ENCODE measurements at places on chromosomes 13 and 19.

DNA sequence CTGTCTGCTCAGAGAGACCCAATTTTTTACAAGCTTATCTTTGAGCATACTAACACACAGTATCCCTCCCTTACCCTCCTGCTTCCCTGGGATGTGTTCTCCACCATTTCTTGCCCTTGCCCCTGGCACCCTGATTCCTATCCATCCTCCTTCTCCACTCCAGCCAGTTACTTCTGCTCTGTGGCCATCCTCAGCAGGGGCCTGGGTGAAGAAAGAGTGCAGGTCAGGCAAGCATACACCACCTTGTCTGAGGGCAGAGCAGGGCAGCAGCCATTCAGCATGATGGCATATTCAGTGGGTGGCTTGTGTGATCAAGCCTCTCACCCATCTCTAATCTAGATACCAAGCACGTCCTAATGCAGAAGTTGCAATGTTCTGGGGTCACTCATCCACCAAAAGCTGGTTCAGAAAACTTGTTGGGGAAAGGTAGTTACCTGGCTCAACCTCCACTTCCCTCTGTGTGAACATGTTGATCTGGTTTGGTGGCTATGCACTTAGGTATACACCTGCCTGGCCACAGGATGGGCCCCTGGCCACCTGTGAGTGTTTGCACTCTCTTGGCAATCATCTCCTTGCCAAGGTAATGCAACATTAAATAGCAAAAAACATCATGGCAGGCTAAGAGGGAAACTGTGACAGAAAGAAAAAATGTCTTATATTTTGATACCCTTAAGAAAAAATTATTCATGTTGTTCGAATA lies 900.3 kb upstream of the MIR17HG start:
- no peak for DNase-seq

- no peak for DNase-seq
Measured at GRCh38 chr19:7301525-7301924, 7.3 kb upstream of the INSR start.

GRCh38 chr13:23778879-23779278 lies 110.3 kb downstream of the MIPEP start:
- DNase-seq, result peak; percentile 32

- no peak for DNase-seq
Measured at GRCh38 chr13:39530916-39531315, 72.1 kb downstream of the LHFPL6 start.

GRCh38 chr19:10690341-10690781 lies 10.9 kb upstream of the QTRT1 start:
- no peak for DNase-seq

DNA sequence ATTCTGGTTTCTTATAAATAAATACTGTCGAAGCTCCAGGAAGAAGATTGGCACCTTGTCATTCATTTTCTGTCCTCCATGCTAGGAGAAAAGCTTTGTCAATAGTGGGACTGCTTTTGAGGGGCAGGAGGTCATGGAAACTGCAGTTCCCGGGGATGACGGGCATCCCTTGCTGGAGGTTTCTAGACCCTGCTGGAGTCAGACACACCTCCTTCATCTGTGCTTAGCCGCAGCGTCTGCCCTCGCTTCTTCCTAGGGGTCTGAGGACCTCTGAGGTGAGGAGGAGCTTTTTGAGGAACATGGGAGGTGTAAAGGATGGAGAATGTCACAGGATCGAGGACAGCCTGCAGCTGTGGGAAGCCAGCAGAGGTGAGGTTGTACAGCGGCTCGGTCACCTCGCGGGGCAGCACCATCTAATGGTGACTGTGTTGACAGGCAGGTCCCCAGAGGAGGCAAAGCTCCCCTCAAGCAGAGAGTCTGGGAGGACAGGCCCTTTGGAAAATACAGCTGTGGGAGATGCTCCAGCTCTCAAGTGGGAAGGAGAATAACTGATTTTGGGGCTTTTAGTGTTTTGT lies 172.7 kb upstream of the RNF113B start:
- no peak for DNase-seq

- DNase-seq, result no peak
Measured at GRCh38 chr13:97889803-97890202, 63.7 kb upstream of the IPO5 start.

DNA sequence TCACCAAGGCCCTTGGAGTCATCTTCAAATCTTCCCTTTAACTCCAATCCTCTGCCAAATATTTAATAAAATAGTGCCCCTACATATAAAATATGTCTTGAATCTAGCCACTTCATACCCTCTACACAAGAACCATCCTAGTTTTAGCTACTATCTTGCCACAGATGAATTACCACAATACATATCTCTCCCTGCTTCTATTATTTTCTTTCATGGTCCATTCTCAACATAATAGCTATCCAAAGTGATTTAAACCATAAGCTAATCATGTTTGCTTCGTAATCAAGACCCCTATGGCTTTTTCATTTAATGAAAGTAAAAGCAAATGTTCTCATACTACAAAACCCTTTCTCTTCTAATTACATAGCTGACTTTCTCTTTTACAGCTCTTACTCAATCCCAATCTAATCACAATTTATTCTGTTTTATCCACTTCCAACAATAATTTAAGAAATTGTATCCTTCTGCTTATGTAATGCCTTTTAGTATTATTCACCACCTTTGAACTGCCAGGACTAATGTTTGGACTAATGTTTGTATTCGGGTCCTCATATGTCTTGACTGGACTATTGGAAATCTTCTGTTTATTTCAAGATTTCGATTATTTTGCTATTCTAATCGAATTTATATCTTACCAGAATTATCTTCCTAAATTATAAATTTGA lies 412.0 kb downstream of the SLITRK1 start:
- DNase-seq, result no peak

- DNase-seq, result no peak
Measured at GRCh38 chr19:10998045-10998533, 37.3 kb downstream of the SMARCA4 start.

GRCh38 chr19:13033819-13034611 lies 38.7 kb downstream of the NFIX start:
- peak; percentile 79 for DNase-seq

DNA sequence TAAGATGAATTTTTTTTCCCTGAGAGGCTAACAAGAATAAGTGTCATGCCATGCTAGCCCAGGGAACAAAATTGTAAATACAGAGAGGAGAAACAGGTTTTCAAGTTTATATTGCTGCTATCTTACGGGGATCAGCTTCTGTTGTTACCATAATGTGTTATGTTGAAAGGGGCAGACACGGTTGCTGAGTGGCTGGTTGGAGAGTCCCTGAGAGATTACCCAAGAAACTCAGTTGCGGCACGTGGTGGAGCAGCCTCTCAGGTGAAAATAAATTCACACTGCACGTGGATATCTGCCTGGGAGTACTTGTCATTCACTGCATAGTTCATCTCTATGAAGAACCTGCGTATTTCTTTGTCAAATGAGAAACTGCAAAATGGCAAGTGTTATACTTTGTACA lies 293.6 kb downstream of the TDRD3 start:
- no peak for DNase-seq

GRCh38 chr13:108006619-108007018 lies 208.7 kb downstream of the LIG4 start:
- DNase-seq, result no peak

DNA sequence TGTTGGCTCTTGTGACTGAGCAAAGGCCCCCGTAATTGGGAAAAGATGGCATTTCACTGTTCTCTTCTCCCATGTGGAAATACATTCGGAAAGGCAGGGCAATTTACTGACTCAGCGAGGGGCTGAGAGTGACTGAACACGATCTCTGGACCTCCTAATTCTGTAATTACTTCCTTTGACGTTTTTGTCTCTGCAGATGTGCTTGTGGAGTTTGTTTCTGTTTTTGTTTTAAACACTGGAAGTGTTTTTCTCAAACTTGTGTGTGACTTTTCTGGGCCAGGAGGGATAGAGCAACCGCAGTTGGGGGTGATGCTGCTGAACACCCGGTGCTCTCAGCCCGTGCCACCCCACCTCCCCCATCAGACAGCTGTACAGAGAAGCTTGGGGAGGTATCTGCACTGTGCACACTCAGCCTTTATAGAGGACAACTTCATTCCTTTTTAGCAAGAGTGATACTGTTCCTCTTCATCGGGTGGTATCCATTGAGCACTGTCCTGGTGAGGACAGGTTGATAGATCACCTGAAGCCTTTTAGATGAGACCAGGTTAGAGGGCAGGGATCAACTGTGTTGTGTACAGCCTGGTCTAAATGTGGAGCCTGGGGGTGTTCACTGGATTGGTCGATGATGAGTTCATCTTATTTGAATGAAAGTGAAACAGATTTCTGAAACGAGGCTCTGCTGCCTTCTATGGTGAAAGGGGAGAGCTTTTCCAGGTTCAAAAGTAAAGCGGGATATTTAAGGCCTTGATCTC lies 117.4 kb downstream of the ESD start:
- DNase-seq, result peak; percentile 83

GRCh38 chr13:83881917-83882605 lies at the start of gene SLITRK1:
Gene SLITRK1 (minus strand): TSS chr13:83882474. CDS start chr13:83881507, 967 bp downstream.
- DNase-seq, result peak; percentile 39

GRCh38 chr19:3225169-3225485 lies 666 bp downstream of the CELF5 start:
- DNase-seq, result no peak

GRCh38 chr13:109649713-109650112 lies 136.7 kb downstream of the IRS2 start:
- no peak for DNase-seq

GRCh38 chr13:36981156-36981743 lies 17.9 kb downstream of the ALG5 start:
- DNase-seq, result peak; percentile 59

GRCh38 chr19:35921012-35921411 lies 12.9 kb upstream of the TYROBP start:
- DNase-seq, result no peak

GRCh38 chr13:81762449-81762848 lies 1421.5 kb upstream of the SPRY2 start:
- no peak for DNase-seq

GRCh38 chr13:21675095-21675991 lies 4.5 kb downstream of the FGF9 start:
- peak; percentile 64 for DNase-seq

GRCh38 chr13:104021806-104022397 lies 955.7 kb upstream of the SLC10A2 start:
- no peak for DNase-seq

GRCh38 chr13:102870677-102871415 lies 25.0 kb downstream of the ERCC5 start:
- DNase-seq, result peak; percentile 83

DNA sequence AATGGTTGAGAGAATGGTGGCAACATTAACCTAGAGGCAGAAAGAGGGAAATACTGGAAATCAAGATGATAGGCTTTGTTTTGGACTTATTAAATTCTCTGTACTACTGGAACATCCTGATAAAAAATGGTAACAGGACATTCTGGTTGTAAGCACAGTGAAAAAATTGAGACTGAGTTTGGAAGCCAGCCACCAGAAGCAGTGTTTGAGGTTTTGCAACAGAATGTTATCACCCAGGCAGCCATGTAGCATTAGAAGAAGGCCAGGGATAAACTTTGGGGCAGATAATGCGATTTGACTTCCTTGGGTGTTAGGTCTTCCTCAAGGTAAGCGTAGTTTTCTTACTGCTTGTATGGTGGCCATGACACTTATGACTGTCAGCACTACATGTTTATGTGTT lies 307.4 kb downstream of the ATP8A2 start:
- DNase-seq, result no peak

DNA sequence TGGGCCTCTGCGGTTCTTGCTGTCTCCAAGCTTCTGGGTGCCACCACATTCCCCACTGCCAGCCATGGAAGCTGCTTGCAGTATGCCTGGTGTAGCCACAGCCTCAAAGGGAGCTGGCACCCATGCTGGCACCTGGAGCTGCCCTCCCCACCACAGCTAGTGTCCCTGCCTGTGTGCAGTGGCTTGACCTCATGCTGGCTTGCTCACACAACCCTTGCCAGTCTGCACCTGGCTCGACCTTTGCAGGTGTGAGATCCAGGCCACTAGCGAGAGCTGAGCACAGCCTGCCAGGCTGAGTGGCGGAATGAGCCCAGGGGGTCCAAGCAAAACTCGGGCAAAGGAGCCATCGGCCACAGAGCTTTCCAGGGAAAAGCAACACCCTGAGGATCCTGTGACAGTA lies 236.7 kb upstream of the CSNK1A1L start:
- DNase-seq, result no peak

DNA sequence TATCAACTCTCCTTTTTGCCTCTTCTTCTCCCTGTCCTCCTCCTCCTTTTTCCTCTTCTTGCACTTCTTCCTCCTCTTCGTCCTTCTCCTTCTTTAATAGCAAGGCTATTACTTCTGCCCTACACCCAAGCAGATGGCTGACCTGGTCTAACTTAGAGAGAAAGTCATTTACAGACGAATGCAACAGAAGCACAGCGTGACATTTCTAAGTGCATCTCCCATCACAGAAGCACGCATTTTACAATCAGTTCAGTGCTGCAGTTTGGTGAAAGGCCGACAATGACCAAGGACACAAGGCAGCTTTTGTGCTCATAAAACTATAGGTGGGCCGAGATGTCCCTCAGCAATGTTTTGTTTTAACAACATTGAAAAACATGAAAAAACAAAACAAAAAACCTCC lies 231.5 kb downstream of the FGF14 start:
- DNase-seq, result no peak

- DNase-seq, result no peak
Measured at GRCh38 chr13:27510082-27510481, 59.7 kb upstream of the MTIF3 start.

GRCh38 chr13:92260363-92260762 lies 861.9 kb downstream of the GPC5 start:
- no peak for DNase-seq

DNA sequence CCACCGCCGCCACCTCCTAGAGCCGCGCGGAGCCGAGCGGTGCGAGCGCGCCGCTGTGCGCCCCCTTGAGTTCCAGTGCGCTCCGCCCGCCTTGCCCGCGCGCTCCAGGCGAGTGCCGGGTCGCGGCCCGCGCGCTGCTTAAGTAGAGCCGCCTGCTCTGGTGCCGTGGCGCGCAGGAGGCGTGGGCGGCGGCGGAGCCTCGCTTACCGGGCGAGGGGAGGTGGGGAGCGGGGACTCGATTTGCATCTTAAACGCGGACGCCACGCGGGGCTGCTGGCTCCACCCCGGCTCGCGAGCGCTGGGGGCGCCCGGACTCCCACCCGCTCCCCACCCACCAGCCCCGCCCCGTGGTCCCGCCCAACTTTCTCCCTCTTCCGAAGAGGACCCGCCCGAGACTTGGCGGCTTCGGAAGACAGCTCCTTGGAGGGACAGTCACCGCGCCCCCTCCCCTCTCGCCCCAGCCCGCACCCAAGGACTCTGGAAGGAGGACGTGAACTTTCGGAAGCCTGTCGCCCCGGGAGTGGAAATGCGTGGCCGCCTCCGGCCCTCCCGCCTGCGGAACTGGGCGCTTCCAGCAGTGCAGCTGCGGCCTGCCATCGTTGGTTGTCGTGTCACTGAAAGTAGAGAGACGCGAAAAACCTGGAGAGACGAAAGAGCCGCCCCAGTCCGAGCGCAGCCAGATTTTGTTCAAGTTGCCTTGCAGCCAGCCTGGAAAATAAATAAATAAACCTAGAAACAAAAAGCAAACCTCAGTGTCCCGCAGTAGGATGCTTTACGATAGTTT lies at the start of gene KCTD12:
Gene KCTD12, minus strand, starts transcription at position 114 of the 784 bp plus-strand sequence. CDS start 257 bp downstream, outside the sequence.
- peak; percentile 81 for DNase-seq

GRCh38 chr19:6020972-6021805 lies 43.2 kb upstream of the RANBP3 start:
- no peak for DNase-seq
